ENCODE measurements at places on chromosomes 7 and 10.

- no peak for DNase-seq
Observed at GRCh38 chr10:108363576-108363975, 1199.1 kb upstream of the SORCS1 start.

DNA sequence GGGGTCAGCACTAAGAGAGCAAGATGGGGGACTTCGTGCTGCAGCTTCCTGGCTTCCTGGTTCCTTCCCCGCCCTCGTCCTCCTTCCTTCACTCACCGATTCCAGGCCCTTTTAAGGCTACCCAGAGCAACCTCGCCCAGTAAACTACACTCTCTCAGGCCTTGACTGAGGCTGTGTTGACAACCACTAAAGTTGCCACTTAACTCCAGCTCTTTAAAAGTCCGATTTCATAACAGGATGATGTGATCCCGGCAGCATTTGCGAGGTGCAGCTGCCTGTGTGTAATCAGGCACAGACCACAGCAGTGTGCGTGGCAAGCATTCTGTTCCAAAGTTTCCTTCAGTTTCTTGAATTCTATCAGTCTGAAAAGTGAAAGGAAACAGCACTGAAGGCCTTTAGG is 110.6 kb downstream of the RAB11FIP2 start:
- no peak for DNase-seq

- DNase-seq = no peak
Observed at GRCh38 chr7:47371317-47371716, 210.6 kb downstream of the TNS3 start.

- DNase-seq = peak; percentile 49
Observed at GRCh38 chr10:68156373-68157185, 47.3 kb downstream of the MYPN start.

DNA sequence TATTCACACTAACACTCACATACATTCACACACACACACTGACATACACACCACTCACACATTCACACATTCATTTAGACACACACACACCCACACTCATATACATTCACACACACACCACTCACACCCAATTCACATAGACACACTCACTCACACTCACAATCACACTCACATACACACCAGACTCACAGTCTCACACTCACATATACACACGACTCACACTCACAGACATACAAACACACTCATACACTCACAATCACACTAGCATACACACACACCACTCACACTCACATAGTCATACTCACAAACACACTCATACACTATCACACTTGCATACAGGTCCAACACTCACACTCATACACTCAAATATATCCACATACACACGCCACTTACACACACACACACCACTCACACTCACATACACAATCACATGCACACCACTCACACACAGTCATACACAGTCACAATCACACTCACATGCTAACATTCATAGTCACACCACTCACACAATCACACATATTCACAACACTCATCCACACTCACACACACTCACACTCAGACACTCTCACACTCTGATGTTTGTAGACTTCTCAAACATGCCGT is 312.6 kb downstream of the SFMBT2 start:
- DNase-seq = no peak

GRCh38 chr7:156318426-156318825 is 322.1 kb upstream of the RNF32 start:
- no peak for DNase-seq

GRCh38 chr10:104437226-104437625 is 83.6 kb downstream of the CFAP58 start:
- DNase-seq = no peak

- no peak for DNase-seq
Observed at GRCh38 chr10:75040576-75040975, 70.9 kb upstream of the SAMD8 start.

DNA sequence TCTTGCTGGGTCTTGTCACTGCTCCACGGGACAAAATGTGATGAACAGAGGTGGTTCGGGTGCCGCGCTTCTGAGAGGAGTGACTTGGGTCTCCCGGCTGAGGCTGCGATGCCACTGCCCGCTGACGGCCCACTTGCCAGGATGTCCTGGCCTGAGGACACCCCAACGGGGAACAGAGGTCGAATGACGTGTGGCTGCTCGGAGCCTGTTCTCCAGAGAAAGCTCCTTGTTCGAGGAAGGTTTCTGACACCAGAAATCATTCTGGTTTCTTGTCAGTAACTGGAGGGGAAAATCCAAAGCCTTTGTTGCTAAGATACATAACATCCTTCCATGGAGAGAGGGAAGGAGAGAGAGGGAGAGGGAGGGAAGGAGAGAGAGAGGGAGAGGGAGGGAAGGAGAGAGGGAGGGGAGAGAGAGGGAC is 236.4 kb downstream of the WDR37 start:
- DNase-seq = no peak

DNA sequence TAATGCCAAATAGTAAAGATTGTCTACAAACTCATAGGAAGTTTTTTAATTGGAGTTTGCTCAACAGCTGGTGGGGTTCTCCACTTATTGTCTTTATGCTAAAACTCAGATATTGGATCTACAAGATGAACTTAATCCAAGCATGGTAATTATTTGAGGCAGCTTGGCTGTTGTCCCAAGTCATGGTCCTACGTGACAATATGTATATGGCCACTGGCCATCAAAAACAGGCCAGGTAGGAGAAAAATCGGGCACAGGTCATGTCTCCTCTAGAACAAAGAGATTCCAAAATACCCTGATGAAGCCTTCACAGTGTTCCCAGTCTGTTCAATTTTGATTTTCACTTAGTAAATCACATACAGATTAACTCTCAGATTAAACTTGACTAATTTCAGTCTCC is 606.4 kb downstream of the TNS3 start:
- no peak for DNase-seq

DNA sequence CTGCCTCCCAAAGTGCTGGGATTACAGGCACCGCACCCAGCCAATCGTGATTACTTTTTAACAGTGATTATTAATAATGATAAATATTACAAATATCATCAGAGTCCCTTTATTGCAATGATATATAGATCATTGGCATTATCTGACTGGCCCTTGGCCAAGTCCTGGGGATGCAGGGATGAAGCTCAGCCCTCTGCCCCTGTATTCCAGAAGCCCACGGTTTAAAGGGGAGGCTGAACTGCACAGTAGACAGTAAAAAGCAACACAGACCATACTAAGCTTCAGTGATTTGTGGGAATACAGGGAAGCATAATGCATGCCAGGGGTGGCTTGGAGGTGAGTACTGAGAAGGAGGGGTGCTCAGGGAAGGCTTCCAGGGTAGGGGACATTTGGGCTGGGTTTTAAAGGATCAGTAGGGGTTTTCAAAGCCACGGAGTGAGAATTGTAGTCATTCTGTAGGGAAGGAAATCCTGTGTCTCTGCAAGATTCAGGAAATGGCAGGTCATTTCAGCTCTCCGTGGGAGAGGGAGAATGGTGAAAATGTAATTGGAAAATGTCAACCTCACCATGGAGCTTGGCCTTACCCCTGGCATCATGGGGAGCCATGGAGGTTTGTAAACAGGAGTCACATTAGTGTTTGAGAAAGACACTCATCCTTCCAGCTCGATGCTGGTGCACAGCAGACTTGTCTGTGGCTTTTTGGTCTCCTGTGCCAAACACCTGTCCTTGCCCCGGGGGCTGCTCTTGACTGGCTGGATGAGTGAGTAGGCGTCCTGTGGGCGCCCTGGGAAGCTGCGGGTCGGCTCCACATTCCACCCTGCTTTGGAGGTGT is 8.8 kb downstream of the ADAMTS14 start:
- DNase-seq = no peak

- no peak for DNase-seq
Observed at GRCh38 chr10:65798133-65798532, 1127.7 kb upstream of the LRRTM3 start.

DNA sequence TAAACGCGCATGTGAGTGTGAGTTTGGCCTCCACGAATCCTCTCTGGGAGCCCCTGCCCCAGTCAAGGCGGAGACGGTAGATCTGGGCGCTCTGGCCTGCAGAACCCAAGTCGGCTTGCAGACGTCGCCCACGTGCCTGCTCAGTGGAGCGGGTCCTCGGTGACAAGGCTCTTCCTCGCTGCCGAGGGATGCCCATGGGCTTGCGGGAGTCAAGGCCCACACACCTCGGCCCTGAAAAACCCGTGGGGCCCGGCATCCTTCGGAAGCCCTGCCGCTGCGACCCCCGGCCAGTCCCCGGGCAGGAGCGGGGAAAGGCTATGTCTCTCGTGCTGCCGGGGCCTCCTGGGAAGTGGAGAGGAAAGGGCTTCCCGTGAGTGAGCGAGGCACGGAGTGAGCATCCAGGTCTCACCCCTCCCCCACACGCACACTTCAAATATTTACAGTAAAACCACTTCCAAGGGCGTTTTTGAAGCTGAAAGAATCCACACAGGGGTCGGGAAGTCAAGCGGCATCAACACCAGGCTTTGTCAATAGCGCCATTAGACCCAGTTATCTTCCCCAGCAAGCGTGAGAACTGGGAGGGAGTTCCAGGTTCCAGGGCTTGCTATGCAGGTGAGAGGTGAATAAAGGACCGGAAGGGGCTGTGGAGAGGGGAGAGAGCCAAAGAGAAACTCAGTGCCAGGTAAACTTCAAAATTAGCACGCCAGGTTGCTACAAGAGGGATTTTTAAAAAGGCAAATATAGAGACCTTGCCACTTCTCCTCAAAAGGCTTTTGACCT is 1.1 kb upstream of the MNX1 start:
- DNase-seq = no peak

DNA sequence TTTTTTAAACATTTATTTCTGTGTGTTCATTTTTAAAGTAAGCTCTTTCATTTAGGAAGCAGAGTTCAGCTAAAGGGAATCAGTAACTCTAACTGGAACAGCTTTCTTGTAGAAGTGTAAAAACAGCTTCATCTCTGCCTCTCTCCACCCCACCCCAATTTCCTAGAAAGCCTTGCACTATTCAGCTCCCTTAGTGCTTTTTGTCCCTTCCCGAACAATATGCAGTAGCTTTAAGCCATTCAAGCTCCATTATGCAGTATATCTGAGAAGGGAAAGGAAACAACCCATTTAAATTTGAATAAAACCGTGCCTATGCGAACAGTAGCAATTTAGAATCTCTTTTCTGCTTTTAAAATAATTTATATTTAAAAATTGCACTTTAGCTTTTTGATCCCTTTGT is 134.5 kb downstream of the TRIL start:
- no peak for DNase-seq

DNA sequence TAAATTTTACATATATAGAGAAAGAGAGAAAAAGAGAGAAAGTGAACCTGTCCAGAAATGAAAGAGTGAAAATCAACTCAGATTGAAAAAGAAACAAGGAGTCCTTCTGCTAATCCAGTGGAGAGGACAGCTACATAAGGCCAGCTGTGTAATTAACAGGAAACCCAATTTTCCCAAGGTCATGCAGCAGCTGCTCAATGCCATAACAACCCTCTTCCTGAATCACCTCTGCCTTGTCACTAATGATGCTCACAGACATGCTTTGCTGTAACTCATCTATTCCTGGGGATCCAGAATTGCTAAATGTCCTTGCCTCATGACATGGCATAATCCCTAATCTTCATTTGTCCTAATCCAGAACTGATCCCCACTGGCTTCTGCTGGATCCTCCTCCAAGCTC is 288.6 kb downstream of the NEBL start:
- no peak for DNase-seq

DNA sequence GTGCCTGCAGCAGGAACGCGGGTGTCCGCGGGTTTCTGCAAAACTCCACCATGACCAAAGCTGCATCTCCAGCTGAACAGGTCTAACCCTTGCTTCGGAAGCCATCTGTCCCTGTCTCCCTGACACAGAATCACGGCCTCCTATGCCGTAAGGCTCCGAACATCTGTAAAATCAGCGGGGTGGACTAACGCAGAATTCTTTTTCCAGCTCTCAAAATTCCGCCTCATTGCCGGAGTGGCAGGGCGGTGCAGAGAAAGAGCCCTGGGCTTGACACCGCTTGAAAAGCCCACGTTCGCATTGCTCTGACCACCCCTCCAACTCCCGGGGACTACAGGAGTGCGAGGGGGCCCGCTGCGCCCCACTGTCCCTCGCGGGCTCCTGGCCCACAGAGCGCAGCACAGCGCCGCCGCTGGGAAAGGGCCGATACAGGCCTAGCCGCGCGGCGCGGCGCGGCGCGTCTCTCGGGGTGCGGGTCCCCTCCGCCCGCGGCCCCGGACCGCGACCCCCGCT is 409 bp downstream of the DNMBP start:
- no peak for DNase-seq

DNA sequence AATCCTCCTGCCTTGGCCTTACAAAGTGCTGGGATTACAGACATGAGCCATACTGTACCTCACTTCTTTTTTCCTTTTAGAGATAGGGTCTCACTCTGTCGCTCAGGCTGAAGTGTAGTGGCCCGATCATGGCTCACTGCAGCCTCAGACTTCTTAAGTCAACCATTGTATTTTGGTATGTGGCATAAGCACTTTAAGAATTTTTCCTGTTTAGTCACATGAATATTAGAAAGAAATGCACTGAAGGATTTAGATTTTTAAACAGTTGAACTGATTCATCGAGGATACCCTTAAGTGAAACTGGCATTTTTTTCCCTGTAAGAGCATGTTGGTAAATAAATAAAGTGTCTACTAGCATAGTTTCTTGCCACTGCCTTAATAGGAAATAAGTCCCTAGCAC is 319.3 kb upstream of the CACNA2D1 start:
- DNase-seq = no peak

GRCh38 chr10:30017966-30018365 is 41.4 kb downstream of the JCAD start:
- no peak for DNase-seq

GRCh38 chr7:47183862-47184590 is 397.9 kb downstream of the TNS3 start:
- no peak for DNase-seq

DNA sequence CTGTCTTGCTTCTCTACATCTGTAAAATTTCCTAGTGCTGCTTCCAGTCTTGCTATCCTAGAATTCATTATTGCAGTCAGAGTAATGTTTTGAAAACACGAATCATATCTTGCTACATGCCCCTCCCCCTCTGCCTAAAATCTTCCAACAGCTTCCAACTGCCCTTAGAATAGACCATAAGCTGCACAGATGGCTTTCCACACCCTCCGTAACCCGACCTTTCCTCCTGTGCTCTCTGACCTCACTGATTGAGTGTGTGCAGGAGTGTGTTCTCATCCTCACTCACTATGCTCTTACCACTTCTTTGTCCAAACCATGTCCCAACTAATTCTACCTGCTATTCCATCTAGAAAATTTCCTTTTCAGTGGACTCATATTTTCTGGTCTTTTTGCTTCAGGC is 121.2 kb upstream of the ANKRD1 start:
- no peak for DNase-seq

- DNase-seq = no peak
Observed at GRCh38 chr10:75400771-75401568, 594 bp downstream of the ZNF503 start.

GRCh38 chr7:108890862-108891261 is 321.2 kb downstream of the DNAJB9 start:
- DNase-seq = no peak

Data from memory B cell (primary cell).